Temporal lobe (tissue), 4 donors: ENCODE measurements at places on chromosomes 12 and 14. TPM values are rescaled to one million over a fixed set of nuclear protein-coding genes. Genes with fewer than 3 reads are reported as not detected.

MMP17 gene
- total RNA-seq = 22.4 TPM

GLT8D2 gene
- total RNA-seq = 9.6 TPM

CLEC6A gene
- total RNA-seq = not detected

LIN52 gene
- 14.0 TPM for total RNA-seq

LMNTD1 gene
- total RNA-seq = 1.2 TPM

COCH gene
- 43.5 TPM for total RNA-seq

YLPM1 gene
- total RNA-seq = 96.1 TPM
